Hepatocyte (in vitro differentiated cells): ENCODE measurements at places on chromosomes 2 and 18. TPM values are rescaled to one million over a fixed set of nuclear protein-coding genes. Genes with fewer than 3 reads are reported as not detected.

DNA sequence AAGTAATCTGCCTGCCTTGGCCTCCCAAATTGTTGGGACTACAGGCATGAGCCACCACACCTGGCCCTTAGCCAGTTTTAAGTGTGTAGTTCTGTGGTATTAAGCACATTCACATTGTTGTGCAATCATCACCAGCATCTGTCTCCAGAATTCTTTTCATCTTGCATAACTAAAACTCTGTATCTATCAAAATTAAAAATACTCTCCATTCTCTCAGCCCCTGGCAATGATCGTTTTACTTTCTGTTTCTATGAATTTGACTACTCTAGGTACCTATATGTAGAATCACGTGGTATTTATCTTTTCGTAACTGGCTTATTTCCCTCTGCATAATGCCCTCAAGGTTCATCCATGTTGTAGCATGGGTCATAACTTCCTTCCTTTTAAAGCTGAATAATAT lies 45.5 kb upstream of the CAVIN2 start:
- DNase-seq: no peak

- no peak for DNase-seq
Observed at GRCh38 chr18:63892566-63892965, 5.1 kb downstream of the SERPINB2 start.

- DNase-seq: peak; percentile 93
Observed at GRCh38 chr2:217943446-217944321, 59.1 kb downstream of the TNS1 start.

- no peak for DNase-seq
Observed at GRCh38 chr18:23812546-23813440, 123.5 kb downstream of the LAMA3 start.

- no peak for DNase-seq
Observed at GRCh38 chr2:198383392-198383791, 579.0 kb downstream of the PLCL1 start.

GRCh38 chr2:181438261-181438660 lies 18.9 kb upstream of the ITGA4 start:
- DNase-seq: no peak

GRCh38 chr2:27000228-27000627 lies 29.8 kb downstream of the MAPRE3 start:
- no peak for DNase-seq

DNA sequence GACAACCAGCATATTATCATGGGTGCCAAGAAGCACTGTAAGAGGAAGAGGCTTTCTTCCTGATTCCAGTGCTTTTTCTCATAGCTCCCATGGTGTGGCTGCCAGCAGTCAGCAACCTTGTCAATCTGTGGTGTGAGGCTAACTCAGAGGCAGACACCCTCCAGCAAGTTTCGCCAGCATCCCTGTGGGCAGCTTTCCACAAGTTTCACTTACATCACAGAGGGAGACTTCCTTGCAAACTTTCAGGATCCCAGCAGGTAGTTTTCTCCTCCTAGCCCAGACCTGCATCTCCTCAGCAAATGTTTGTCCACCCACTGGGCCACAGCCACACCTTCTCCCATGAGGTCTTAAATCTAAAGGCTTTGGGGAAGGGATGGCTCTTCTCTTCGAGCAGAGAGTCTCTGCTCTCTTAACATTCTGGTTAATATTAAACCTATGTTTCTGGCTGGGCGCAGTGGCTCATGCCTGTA lies 9.1 kb downstream of the DNAH7 start:
- no peak for DNase-seq

DNA sequence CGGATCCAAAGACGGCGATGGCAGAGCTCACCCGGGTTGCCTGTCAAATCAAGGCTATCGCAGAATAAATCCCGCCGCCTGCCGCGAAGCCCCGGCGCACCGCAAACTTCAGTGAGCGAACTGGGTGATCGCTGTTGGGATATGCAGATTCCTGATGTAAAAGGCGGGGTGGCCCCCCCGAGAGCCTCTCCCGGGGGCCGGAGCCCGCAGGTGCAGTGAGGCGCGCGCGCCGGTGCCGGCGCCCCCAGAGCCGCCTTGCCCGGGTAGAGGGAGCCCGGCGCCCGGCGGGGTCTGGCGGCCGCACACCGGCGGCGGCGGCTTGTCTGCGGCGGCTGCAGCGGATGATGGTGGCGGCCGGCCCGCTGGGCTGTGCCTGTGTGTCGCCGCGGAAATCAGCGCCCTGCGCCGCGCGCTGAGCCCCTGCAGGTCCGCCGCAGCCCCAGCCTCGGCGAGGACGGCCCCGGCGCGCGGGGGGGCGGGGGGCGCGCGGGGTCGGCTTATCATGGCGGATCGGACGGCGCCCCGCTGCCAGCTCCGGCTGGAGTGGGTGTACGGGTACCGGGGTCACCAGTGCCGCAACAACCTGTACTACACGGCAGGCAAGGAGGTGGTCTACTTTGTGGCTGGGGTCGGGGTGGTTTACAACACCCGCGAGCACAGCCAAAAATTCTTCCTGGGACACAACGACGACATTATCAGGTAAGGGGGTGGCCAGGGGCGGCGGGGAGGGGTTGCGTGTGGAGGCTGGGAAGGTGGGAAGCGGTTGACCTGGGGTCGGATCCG lies 1.3 kb downstream of the EML6 start:
- peak; percentile 54 for DNase-seq

- DNase-seq: no peak
Observed at GRCh38 chr2:203167751-203168150, 71.1 kb upstream of the CYP20A1 start.

- DNase-seq: no peak
Observed at GRCh38 chr2:240219208-240219890, 78.9 kb upstream of the OTOS start.

- no peak for DNase-seq
Observed at GRCh38 chr18:61216051-61216450, 117.2 kb upstream of the CDH20 start.

DNA sequence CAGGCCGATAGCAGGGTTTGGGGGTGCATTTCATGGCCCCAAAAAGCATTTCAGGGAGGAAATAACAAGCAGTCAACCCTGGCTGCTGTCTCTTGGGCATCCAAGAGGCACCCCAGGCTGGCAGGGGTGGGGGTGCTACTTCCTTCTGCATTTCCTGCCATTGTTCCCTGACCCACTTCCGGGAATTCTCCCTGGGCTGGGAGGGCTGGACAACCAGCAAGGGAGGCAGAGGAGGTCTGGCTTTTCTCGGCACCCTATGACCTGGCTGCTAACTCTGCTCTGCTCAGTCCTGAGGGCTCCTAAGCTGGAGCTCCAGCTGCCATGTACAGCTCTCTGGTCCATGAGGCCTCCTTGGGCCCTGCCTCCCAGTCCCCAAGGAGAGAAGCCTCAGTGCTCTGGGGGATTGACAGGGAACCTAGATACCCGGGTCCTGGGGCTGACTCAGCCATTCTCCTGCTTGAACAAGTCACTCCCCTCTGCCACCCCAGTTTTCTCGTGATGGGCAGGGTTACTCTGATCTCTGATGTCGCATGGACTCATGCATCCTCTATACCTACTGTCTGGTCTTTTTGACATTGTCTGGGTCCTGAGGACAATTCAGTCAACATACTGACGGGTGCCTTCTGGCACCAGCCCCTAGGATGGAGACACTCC lies 47.2 kb downstream of the DYSF start:
- DNase-seq: no peak

DNA sequence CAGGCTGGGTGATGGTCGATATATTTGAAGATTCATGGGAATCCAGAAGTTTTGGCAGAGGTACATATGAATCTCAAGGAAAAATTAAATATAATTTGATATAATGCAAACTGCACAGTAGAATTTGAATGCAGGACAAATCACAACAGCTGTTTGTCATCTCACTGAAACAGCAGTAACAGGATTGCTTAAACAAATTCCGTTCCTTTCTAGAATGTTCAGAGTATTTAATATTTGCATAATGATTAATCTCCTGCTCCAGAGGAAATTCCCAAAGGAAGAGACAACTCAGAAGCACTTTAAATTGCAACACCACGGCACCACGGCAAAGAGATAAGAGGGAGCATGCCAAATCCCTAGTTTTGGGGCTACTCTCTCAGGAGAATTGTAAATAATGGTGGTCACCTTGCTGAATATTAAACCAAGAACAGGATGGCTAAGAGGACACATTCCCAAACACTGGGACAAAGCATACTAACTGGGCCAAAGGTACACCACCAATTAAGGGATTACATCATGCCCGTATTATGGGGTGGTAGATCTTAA lies 67.8 kb upstream of the MAP4K3 start:
- DNase-seq: peak; percentile 34

DNA sequence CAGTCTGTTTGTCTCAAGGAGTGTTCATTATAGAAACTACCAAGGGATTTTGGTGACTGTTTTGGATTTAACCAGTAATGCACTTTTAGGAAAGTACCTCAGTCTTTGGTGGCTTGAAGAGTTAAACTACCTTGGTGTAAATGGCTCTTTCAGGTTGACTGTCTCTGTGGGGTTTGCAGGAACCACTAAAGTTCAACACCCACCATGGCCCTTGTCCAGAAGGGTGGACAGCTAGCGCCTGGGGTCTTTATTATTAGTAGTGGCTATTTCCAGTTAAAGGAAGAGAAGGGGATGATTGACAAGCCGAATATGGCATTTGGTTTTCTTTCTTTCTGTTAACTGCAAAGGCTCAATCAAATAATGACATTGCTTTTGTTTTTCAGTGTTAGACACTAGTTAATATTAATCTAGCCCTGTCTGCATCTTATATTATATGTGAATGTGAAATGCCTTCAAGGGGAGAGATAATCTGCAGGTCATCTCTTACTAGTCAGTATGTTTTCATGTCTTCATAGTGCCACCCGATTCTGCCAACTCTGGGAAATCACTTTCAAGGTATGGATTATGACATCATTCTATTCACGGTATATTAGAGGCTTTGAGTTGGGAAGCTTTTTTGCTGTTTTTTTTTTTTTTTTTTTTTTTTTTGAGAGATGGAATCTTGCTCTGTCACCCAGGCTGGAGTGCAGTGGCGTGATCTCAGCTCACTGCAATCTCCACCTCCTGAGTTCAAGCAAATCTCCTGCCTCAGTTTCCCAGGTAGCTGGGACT lies 56.4 kb downstream of the MAP4K4 start:
- DNase-seq: no peak

Gene CTDSP1
- polyA plus RNA-seq: 48.4 and 53.1 TPM in 2 replicates

Gene RAMP1
- polyA plus RNA-seq: 329 and 383 TPM in 2 replicates

Gene UPP2
- not detected in 2 replicates for polyA plus RNA-seq

Gene FOXD4L1
- not detected in 2 replicates for polyA plus RNA-seq

Gene TBR1
- not detected in 2 replicates for polyA plus RNA-seq

Gene DSC3
- polyA plus RNA-seq: 13.9 and 17.1 TPM in 2 replicates
